ENCODE measurements at places on chromosomes 13 and 19.
A peak's percentile ranks its signal among the peaks of the same experiment; 100 is the strongest.

- DNase-seq, result no peak
Measured at GRCh38 chr13:72403396-72404010, 323.9 kb downstream of the MZT1 start.

DNA sequence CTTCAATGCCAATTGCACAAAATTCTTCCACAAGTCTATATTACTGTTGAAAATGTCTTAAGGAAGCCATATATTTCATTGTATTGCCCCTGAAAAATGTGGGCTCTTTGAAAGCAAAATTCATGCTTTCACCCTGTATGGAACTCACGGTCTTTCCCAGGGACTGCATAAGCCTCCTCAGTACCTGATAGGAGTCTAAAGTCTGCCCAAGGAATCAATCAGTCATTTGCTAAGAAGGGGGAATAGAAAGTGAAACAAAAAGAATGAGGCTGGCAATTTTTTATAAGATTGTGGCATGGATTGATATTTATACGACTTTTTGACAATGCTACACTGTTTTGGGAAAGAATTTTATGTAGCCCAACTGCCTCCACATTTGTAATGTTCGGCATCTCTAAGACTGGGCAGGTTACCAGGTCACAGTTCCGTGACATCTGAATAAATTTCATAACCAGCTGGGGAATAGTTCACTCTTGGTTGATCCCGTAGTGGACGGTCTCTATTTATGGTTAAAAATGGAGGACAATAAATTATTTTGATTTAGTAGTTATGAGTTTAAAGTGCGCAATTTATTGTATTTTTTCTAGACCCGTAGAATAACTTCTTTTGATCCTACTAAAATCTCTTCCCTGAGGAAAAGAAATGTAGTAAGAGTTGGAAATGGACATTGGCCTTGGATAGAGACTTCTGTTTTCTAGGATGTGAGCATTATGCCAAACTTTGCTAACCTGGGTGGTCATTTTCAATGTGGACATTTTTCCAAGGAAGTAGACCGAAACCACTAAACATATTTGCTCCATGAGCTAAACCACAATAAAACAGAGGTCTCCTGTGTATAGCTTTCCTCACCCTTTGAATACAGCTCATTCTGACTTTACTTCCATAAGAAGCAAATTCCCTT is 1585.4 kb downstream of the EFNB2 start:
- DNase-seq, result no peak

DNA sequence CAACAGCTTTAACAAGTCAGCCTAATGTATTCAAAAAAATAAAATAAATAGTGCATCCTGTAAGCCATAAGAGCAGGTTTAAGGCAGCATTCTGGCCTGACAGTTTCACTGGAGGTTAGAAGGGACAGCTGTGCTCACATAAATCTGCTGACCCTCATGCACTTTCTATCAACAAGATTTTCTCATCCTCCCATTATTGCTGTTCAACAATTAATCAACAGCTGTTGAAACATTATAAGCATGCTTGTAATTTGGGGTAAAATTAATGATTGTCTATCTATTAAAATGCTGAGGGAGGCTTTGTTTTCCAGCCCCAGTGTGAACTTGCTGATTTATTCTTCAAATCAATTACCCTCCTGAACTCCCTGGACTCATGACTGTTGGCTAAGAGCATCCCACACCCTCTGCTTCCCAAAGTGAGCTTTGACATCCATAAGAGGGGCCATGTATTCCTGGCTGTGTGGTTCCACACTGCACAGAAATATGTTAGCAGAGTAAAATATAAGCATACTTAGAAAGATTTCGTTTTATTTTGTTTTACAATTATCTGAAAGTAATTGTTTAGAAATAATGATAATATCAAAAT is 492.4 kb downstream of the EFNB2 start:
- DNase-seq, result no peak

- DNase-seq, result peak; percentile 87
Measured at GRCh38 chr19:18519962-18520847, 1.7 kb downstream of the ELL start.

GRCh38 chr19:38793177-38793576 is 4.2 kb downstream of the LGALS7B start:
- no peak for DNase-seq

- DNase-seq, result peak; percentile 8
Measured at GRCh38 chr13:77513719-77514335, 21.7 kb upstream of the SCEL start.

GRCh38 chr13:70829748-70830147 is 721.5 kb upstream of the KLHL1 start:
- peak; percentile 6 for DNase-seq

DNA sequence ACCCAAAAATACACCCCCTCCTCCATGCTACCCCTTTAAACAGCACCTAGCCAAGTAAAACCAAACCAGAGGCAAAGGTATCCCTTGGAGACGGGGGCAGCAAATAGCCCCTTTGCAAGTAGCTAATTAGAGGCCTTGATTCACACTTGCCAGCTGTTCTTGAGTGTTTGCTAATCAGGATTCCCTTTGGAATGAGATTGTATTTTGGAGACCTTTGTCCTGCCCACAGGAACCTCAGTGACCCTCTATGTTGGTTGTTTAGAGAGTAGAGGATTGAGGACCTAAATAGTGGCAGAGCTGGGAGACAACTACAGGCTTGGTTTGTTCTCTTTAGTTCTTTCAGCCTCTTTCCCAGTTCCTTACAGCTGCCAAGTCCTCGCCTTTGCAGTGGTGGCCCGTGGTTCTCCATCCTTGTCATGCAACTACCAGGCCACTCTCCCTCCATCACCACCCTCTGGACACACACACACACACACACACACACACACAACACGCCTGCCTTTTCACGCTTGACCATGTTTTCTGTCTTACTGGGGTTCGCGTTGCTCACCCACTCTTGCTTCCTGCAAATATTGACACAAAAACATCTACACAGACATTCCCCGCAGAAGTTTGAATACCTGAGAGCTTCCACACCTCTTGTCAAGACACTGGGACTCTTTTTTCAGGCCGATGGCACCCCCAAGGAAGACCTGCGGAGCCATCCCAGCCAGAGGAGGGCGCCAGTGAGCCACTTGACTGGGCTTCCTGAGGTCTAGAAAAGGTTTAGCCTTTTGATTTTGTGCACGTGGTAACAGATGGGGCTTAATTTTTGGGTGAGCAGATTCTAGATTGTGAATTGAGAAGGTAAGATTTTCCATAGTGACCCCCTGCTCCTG is 80.0 kb upstream of the GPR183 start:
- peak; percentile 81 for DNase-seq

DNA sequence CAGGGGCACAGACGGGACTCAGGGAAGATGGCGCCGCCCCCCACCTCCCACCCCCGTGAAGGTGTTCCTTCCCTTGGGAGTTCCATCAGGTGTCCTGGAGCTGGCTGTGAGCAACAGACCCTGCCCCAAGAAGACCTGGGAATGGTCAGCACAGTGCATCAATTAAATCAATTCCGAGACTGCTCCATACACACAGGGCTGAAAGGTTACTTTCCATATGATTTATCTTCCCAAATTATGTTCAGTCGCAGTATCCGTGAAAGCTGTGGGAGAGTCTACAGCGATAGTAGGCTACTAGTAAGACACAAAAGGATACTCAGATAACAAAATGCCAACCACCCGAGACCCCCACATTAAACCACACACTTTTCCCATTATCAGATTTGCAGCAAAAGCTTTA is 71.8 kb upstream of the PABPC3 start:
- DNase-seq, result no peak

GRCh38 chr19:51750400-51751094 is 1.1 kb downstream of the FPR1 start:
- no peak for DNase-seq

- DNase-seq, result peak; percentile 86
Measured at GRCh38 chr13:30355384-30355699, 48.0 kb upstream of the KATNAL1 start.

DNA sequence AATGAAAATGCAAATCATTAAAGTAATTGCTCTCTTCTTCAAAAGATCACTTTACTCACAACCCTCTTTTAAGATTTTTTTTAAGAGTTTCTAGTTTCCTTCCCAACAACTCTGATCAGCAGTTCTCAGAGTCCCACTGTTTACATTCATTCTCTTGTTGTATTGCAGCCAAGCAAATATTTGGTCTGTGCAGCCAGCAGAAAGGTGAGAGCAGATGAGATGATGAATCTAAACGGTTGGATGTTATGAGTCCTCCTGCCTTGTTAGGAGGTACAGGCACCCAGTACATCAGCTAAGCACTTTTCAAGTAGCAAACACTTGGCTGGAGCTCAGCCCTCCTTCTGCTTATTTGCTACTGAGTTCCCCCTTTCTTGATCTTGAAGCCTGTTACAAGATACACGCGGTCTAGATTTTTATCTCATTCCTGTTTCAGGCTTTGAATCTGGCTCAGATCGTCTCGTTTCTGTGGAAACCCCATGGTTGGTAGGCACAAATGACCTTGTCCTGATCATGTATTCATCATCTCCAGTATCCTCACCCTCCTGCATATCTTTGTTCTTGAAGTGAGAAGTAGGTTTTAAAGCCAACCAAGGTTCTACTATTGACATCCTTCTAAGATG is 300.7 kb downstream of the DCT start:
- peak; percentile 59 for DNase-seq

DNA sequence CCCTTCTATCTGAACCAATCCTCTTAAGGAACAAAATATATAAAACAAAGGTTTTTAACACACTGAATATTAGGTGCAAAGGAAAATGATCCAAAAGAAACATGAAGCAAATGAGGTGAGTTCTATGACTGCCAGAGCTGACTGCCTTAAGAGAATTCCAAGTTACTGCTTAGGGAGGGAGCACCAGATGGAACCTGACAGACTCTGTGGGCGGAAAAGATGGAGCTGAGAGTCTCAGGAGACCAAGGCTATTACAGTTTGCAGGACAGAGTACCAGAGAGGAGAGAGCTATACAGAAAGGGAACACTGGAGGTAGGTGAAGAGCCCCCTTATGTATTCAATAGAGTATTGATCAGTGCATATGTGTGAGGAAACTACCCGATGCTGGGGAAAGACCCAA is 87.2 kb downstream of the B3GLCT start:
- DNase-seq, result no peak

DNA sequence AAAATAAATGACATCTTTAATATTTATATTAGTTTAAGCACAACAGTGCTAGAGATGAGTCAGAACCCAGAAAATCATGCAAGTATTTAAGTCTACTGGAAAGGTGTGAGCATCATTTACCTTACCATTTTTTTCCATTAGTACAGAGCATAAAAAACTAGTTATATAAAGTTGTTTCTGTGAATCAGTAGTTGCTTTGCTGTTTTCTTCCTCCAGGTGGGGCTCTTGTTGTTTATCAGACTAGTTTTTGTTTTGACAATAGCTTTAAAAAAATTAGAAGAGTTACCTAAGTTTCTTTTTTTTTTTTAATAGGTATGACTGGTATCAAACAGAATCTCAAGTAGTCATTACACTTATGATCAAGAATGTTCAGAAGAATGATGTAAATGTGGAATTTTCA is 12.7 kb downstream of the SUGT1 start:
- peak; percentile 55 for DNase-seq

- DNase-seq, result no peak
Measured at GRCh38 chr13:40774672-40775071, 3.7 kb upstream of the MRPS31 start.

DNA sequence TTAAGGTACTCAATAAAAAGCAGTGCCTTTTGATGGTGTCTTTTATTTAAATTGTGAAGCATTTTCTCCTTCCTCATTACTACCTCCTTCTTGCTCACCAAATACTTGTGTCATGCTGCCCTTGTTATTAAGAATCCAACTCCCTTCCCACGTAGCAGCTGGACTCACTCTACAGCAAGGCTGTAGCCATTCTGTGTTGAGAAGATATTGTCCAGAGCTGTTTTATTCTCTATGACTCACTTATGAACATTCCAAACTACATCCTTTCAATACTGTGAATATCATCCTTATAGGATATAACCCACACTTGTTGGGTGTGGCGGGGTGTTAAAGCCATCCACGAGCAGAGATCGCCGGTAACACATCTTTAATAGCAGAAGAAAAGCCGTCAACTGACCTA is 1671.5 kb upstream of the SLC10A2 start:
- no peak for DNase-seq

DNA sequence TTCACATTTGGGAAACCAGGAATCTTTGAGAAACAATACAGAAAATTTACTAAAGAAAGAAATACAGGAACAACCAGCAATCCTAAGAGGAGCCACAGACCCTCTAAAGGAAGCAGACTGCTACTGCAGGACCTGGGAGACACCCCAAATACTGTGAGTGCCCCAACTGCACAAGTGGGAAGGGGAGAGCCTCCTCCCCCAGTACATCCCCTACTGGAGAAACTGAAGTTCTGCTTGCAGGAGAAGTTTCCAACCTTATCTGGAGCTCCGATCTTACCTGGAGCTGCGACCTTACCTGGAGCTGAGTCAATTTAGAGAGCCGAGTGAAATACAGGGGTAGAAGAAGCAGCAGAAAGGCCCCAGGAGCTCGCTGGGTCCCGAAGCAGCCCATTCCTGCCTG is 236.4 kb upstream of the SPRY2 start:
- no peak for DNase-seq

DNA sequence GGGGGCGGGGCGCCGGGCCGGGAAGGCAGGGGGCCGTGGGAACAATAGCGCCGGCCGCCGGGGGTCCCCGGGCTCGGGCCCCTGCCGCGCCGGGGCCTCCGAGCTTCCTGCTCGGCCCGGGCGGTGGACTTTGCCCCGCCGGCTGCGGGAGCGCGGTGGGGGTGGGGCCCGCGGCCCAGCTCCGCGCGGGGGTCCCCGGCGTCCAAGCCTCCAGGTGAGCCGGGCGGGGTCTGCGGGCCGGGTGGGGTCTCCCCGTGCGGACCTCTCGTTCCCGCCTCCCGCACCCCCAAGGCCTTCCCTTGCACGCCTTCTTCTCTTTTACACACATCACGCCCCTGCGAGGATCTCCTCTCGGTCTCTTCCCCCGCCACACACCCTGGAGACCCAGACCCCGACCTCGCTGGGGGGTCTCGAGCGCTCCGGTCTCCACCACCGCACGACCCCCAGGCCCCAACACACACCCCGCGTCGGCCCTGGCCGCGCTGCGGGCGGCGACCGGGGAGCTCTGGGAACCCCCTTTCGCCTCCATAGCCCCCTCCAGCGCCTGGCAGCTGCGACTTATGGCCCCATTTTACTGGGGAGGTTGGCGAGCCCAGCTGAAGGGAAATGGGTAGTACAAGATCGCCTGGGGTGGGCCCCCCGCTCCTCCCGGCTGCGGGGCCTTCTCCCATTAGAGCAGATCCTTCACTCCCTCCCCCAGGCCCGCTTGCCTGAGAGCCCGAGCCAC is 711 bp downstream of the CAMSAP3 start:
- DNase-seq, result no peak

DNA sequence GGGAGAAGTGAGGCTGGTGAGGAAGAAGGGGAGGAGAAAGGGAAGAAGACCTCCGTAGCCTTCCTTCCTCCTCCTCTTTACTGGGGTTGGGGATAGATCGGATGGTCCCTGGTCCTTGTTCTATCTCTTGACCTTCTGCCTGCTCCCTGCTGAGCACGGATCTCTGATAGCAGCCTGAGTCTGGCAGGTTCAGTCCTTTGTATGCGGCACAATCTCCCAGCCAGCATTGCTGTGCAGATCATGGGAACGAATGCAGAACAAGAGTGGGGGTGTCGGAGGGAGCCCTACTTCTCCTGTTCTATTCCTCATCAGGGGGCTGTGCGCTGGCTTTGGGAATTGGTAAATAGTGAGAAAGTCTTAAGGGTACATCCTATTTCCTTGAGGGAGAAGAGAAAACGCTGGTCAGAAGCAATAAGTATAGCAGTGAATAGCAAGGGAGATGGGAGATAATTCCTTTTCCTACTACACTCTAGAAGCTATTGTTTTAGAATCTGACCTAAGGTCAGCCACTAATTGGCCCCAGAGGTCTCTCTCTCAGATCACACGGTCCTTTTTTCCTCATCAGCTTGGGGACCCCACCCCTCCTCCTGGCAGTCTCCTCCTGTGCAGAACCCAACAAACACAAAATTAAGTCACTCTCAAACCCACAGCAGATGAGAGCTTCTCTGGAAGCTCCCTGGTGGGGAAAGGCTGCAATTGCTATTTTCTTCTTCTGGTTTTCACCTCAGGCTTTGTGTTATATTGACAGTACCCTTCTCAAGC is 41.0 kb downstream of the KL start:
- DNase-seq, result peak; percentile 51
